Caco-2 (cell line): ENCODE measurements at places on chromosomes 4 and X.

DNA sequence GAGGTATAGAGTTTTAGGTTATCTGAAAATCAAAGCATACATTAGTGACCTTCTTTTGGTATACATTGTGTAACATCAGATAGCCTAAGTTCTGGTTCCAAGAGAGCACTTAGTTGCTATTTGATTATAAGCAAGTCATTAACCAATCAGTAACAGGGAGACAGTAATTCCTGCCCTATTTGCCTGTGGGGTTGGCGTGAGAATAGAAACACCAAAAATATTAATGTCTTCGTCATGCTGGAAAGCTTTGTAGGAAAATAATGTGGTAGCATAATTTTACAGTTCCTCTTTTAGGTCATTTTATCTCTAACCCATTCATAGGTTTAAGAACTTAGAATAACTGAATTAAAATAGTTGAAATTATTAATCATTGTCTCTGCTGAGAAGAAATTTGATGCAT lies 37.8 kb downstream of the NPNT start:
- DNase-seq: no peak

DNA sequence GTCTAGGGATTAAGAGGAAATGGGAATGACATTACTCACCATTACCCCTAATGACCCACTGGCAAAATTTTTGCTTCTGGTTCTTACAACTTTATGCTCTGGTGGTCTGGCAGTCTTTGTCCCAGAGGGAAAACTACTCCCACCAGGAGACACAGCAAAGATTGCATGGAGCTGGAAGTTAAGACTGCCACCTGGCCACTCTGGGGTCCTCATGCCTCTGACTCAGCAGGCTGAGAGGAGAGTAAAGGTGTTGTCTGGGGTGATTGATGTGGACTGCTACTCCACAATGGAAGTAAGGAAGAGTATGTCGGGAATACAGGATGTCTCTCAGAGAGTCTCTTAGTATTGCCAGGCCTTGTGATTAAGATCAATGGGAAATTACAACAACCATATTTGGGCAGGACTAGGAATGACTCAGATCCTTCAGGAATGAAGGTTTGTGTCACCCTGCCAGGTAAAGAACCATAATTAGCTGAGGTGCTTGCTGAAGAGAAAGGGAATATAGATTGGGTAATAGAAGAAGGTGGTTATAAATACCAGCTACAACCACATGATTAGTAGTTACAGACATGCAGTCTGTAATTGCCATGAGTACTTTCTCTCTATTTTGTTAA lies 215.5 kb downstream of the GPAT3 start:
- no peak for DNase-seq

DNA sequence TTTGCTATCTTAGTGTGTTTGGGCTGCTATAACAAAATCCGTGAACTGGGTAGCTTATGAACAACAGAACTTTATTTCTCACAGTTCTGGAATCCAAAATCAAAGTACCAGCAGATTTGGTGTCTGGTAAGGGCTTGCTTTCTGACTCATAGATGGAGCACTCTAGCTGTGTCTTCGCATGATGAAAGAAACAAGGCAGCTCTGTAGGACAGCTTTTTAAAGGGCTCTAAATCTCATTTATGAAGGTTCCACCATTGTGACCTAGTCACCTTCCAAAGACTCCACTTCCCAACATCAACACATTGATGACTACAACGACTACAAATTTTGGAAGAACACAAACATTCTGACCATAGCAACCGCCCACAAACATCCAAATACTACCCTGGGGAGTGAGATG lies 158.6 kb upstream of the LCORL start:
- DNase-seq: no peak

- DNase-seq: no peak
These were observed 215.2 kb downstream of the AR start for GRCh38 chrX:67759018-67759417.

- no peak for DNase-seq
These were observed 272.2 kb upstream of the UGT8 start for GRCh38 chr4:114326358-114326757.
